GM06990 (cell line): ENCODE measurements at places on chromosomes 6 and 20.

GRCh38 chr6:30613251-30614043 lies 3.6 kb downstream of the PPP1R10 start:
- no peak for DNase-seq

DNA sequence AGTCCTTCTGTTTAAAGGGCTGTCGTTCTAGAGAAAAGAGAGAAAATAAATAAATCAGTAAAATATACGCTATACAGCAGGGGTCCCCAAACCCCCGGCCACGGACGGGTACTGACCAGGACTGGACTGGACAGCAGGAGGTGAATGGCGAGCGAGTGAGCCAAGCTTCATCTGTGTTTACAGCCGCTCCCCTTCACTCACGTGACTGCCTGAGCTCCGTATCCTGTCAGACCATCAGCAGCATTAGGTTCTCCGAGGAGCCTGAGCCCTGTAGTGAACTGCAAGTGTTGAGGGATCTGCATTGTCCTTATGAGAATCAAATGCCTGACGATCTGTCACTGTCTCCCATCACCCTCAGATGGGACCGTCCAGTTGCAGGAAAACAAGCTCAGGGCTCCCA lies 76.5 kb downstream of the ZNF217 start:
- DNase-seq: no peak

GRCh38 chr6:42390228-42390934 lies 61.3 kb downstream of the TRERF1 start:
- peak; percentile 62 for DNase-seq

GRCh38 chr20:11473983-11474382 lies 443.7 kb upstream of the BTBD3 start:
- DNase-seq: no peak

- DNase-seq: no peak
Observed at GRCh38 chr6:5208057-5208456, 52.7 kb downstream of the LYRM4 start.

DNA sequence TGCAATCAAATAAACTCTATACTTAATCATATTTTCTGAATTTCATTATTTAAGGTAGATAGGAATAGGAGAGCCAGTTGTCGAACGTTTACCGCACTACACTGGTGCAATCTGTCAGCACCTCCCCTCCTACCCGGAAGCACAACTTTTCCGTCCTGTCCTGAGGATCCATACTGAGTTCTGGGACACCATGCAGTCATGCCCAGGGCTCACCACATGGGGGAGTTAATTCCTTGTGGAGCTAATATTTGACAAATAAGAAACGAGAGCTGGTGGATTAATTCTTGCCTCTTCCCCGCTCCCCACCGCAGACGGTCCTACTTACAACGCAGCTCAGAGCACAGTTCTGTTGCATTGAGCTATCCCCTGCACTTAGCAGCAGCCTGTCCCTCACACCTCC lies 107.7 kb upstream of the RALGAPA2 start:
- no peak for DNase-seq

GRCh38 chr6:11412011-11412424 lies 125.5 kb upstream of the TMEM170B start:
- DNase-seq: no peak

- DNase-seq: no peak
Observed at GRCh38 chr6:36368921-36369865, 18.3 kb downstream of the ETV7 start.
